Activated CD8-positive, alpha-beta memory T cell treated with anti-CD3 and anti-CD28 coated beads for 1 hour (primary cell): ENCODE measurements at places on chromosomes 7 and 10.

GRCh38 chr10:43878386-43878785 is 229.7 kb upstream of the ZNF32 start:
- no peak for DNase-seq

GRCh38 chr10:77251297-77252013 is 386.2 kb downstream of the KCNMA1 start:
- DNase-seq: no peak

- DNase-seq: no peak
These were observed 21.7 kb upstream of the MACC1 start for GRCh38 chr7:20238754-20239324.

DNA sequence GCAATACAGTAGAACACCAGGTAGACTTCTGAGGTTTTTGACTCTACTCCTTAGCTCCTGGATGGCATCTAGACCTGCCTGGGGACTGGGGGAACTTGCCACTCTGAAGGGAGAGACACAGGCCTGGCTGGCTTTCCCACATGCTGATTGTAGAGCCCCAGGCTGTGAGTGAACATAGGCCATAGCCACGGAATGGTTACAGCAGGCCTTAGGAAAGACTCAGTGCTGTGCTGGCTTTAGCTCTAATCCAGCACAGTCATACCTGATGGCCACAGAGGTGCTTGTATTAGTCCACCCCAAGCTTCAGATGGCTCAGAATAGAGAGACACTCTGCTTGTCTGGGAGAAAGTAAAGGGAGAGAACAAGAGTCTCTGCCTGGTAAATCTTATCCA is 35.0 kb upstream of the ARHGAP12 start:
- DNase-seq: no peak

DNA sequence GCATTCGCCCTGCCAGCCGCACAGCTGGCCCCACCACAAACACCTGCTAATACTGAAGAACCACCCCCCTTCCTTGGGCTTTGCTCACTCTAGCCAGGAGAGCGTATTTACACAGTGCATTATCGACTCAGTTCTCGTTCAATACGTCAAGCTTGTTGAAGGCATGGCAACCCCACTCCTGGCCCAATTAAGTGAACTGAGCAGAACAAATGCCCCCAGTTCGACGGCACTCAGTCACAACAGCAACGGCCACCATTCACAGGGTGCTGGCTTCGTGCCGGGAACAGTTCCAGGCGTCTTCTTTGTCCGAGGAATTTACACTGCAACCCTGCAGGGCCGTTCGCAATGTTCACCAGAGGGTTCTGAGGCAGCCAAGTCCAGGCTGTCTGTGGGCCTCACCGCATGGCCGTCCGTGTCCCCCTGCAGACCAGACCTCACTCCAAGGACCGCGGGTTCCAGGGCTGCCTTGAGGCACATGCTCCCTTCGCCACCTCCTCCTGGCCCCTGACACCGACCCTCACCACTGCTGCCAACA is 175.3 kb downstream of the DIP2C start:
- DNase-seq: no peak

DNA sequence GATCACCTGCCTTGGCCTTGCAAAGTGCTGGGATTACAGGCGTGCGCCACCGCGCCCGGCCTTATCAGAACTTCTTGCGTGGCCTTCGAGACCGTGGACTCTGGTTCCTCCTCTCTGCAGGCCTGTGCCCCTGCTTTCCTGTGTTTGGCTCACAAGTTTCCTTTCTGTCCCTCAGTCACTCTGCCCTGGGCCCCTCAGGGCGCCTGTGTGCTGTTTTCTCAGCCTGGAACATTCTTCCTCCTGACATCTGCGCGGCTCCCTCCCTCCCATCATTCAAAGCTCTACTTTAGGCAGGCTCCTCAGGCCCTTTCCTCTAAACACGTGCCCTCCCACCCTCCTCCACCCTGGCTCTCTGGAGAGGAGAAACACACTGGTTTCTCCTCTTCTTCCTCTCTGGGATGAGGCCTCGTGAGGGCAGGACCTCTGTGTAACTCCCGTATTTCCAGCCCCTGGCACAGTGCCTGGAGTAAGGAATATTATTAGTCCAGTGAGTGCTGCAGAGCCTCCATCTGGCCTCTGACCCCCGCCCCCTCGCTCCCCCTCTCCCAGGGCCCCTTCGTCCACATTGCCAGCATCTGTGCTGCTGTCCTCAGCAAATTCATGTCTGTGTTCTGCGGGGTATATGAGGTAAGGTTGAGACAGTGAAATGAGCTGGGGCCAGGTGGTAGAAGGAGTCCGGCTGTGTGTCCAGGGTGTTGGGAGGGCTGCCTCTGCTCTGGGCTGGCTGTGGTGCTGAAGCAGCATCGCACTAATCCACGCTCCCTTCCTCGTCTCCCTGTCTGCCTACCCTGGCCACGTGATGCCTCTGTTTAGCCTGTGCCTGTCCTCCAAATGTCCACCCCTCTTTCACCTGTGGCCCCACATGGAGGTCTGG is 7.1 kb downstream of the CLCN1 start:
- no peak for DNase-seq

DNA sequence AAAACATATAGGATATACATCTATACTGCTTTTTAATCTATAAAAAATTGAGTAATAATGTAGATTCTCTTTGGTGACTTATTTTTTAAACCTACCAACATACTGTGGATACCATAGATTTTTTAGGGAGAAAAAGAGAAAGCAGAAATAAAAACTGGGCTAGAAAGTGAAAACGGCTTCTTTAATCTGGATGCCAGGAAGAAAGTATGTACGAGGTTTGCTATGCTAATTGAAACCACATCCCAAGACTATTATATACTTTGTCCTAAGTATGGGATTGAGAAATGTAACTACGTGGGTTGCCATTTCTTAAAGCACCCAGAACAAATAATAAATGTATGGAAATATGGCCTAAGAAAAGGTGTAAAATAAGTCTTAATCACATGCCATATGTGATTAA is 129.0 kb upstream of the NFE2L3 start:
- DNase-seq: no peak

- DNase-seq: no peak
These were observed 494.2 kb upstream of the ZMIZ1 start for GRCh38 chr10:78574547-78574946.
